ENCODE measurements at places on chromosomes 7 and 10.

DNA sequence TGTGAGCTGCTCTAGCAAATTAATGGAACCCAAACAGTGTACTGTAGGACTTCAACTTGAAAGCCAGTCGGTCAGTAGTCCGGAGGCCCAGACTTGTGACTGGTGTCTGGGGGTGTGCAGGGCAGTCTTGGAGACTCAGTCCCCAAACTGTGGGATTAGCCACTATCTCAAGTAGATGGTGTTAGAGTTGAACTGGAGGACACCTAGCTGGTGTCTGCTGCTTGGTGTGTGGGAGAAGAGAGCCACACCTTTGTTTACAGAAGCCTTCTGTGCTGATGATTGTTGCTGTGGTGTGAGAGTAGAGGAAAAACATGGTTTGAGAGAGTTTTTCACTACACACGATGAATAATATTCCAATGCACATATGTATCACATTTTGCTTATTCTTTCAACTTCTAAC is 47.4 kb downstream of the CUL2 start:
- no peak for DNase-seq

GRCh38 chr7:143269251-143269650 is 6.0 kb downstream of the GSTK1 start:
- DNase-seq, result no peak

GRCh38 chr10:71837098-71837827 is 13.8 kb downstream of the PSAP start:
- no peak for DNase-seq

GRCh38 chr7:26070290-26070689 is 81.7 kb upstream of the NFE2L3 start:
- no peak for DNase-seq

GRCh38 chr7:117041007-117041406 is 87.7 kb downstream of the ST7 start:
- no peak for DNase-seq

- no peak for DNase-seq
Observed at GRCh38 chr10:48214716-48215485, 59.6 kb downstream of the FRMPD2 start.

DNA sequence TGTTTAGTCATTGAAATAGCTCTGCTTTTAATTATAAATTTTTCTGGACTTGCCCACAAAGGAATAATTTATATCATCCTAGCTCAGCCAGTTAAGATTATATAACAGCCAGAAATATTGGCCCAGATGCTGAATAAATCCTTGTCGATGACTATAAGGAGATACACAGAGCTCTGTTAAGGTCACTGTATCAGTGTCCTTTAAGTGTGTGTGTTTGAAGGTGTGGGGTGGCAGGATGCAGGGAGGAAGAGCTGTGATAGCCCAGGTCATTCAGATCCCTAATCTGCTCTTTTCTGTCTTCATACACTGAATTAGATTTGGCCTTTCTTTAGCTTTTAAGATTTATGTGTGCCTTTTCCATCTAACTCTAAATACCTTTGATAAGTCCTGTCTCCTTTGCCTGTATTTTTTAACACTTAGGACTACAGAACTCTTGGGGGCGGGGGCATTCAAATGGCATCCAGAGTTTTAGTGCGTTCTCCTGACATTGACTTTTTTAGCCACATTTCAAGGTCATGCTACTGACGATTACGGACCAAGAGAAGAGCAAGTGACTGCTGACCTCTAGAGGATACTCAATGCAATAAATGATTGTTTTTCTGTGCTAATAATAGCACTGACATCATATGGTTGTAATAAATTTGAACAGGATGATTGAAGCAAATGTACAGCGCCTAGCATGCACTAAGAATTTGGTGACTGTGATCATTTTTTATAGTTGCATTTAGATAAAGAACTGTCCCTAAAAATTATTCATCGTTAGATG is 172.3 kb downstream of the CACNB2 start:
- DNase-seq, result peak; percentile 0

- DNase-seq, result no peak
Observed at GRCh38 chr7:137282043-137282442, 61.5 kb downstream of the PTN start.

DNA sequence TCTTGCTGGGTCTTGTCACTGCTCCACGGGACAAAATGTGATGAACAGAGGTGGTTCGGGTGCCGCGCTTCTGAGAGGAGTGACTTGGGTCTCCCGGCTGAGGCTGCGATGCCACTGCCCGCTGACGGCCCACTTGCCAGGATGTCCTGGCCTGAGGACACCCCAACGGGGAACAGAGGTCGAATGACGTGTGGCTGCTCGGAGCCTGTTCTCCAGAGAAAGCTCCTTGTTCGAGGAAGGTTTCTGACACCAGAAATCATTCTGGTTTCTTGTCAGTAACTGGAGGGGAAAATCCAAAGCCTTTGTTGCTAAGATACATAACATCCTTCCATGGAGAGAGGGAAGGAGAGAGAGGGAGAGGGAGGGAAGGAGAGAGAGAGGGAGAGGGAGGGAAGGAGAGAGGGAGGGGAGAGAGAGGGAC is 236.4 kb downstream of the WDR37 start:
- DNase-seq, result no peak

GRCh38 chr7:136391371-136391770 is 414.2 kb upstream of the MTPN start:
- no peak for DNase-seq

DNA sequence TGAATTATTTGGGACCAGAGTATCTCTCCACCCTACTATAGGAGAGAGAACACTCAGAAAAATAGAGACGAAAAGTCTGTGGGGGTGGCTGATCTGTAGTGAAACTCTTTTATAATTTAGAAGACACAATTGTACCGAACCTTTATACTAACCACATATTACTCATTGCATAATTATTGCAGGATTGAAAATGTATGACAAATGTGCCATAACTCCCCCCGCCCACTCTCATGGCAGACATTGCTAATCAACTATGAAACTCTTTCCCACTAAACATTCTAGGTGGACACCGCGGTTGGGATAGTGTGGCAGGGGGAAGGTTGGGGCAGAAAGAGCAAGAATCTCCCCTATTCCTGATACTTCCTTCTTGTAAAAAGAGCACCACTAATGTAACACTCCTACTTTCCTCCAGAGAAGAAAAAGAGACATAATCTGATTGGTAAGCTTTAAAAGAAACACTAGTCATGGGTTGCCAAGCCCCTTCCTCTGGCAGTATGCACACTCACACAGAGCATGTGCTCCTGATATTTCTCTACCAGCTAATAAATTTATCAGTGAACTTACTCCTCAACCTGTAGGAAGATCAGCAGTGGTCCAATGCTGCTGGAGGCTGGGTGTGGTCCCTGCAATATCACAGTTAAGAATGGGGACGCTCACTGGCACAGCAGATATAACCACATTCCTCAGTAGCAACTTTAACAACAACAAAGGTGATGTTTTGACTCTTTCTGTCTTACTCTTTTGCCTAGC is 18.7 kb upstream of the ARID5B start:
- DNase-seq, result no peak

GRCh38 chr10:126481181-126481580 is 92.9 kb upstream of the ADAM12 start:
- no peak for DNase-seq

DNA sequence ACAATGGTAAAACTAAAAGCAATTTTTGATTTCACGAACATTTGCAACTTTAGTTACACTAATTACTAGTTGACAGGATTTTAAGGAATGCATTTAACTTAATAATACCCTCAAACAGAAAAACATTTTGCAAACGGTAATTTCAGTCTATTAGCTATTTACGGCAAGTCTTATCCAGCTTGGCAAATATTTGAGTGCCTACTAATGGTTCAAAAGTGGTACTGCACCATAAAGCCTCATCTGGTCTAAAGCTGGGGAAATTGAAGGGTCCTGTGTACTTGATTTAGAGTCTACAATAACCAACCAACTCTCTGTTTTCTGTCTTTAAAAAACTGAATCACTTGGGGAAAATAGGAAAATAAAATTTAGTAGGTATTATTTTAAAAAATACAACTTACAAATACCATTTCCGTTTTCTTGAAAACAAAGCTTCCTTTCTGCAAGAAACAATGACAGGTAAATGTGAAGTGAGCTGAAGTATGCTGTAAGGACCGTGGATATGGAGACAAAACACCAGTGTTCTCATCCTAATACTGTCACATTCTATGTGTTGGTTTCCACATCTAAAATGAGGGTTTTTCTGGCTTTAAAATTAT is 142.3 kb downstream of the VPS50 start:
- DNase-seq, result no peak

GRCh38 chr7:82156168-82156567 is 287.4 kb downstream of the CACNA2D1 start:
- no peak for DNase-seq

DNA sequence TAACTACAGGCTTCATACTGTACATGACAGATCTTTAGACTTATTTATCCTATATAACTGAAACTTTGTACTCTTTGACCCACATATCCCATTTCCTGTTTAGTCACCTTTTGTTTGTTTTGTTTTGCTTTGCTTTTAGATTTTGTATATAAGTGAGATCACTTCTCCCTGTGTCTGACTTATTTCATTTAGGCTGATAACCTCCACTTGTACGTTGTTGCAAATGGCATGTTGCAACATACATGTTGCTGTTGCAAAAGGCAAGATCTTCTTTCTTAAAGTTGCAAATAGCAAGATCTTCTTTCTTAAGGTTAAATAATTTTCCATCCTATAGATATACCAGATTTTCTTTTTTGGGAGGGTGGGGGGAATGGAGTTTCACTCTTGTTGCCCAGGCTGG is 341.5 kb downstream of the OTUD1 start:
- no peak for DNase-seq

- no peak for DNase-seq
Observed at GRCh38 chr7:7789551-7789988, 71.2 kb upstream of the RPA3 start.

- DNase-seq, result peak; percentile 63
Observed at GRCh38 chr10:3468919-3469638, 296.5 kb upstream of the PITRM1 start.

DNA sequence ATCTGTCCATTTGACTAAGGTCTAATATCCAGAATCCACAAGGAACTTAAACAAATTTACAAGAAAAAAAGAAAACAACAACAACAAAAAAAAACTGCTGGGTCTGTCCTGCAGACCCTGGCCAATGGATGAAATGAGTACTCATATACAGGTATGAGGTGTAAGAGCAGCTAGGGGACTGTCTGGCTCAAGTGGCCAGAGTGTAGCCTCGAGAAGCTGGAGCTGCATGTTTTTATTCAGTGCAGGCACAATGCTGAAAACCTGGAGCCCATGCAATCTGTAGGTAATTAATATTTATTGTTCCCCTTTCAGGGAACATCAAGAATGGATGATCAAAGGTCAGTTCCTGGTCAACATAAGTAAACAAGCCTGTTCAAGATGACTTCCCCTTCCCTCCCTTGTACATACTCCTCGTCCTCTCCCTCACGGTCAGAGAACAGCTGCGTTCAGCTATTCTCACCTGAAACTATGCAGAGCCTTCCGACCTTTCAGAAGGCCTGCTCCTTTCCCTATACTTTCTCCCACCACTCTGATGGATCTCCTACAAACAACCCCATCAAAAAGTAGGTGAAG is 15.5 kb downstream of the CYP2C19 start:
- no peak for DNase-seq

- peak; percentile 64 for DNase-seq
Observed at GRCh38 chr10:92822060-92822634, 26.2 kb upstream of the EXOC6 start.

GRCh38 chr7:39353615-39354376 is 212.4 kb upstream of the YAE1 start:
- DNase-seq, result no peak

DNA sequence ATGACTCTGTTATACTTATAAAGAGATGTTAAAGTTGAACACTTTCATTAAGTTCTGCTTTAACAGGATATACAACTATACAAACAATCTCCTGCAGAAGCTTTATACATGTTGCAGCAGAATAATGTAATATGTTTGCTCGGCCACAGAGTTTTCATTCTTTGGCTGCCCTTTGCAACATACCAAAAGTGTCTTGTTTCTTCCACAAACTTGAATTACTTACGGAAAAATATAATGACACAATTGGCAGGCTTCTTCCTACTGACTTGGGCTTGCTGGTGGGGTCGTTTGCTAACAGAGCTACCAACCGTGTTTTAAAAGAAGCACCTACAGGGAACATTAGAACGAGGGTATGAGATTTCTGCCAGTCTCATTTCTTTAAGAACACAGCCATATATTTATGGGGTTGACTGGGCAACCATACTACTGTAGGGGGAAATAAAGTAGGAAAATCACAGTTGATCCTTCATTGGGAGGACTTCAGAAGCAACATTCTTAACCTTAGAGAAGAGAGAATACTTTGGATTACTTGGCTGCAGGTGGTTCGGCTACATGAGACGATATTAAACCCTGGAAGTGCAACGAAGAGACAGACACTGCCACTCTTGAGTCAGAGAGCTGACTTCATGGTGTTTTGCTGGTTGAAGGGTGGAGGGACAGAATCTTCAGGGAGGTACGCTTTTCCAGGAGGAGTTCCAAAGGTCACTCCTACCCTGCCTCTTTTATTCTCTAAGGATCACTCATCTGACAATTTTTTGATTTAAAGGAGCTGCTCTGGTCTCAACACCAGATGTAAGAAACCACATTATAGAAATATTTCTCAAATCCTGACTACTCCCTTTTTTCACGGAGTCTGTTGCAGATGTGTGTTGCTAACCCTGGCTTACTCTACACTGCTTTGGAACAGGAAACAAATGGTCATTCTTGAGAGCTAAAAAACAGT is 123.9 kb downstream of the SEMA3C start:
- DNase-seq, result no peak

- no peak for DNase-seq
Observed at GRCh38 chr10:124678557-124679240, 65.5 kb downstream of the FAM53B start.

- DNase-seq, result no peak
Observed at GRCh38 chr7:117986645-117987269, 113.5 kb upstream of the CTTNBP2 start.

- peak; percentile 41 for DNase-seq
Observed at GRCh38 chr7:36604806-36605205, 119.5 kb downstream of the AOAH start.

DNA sequence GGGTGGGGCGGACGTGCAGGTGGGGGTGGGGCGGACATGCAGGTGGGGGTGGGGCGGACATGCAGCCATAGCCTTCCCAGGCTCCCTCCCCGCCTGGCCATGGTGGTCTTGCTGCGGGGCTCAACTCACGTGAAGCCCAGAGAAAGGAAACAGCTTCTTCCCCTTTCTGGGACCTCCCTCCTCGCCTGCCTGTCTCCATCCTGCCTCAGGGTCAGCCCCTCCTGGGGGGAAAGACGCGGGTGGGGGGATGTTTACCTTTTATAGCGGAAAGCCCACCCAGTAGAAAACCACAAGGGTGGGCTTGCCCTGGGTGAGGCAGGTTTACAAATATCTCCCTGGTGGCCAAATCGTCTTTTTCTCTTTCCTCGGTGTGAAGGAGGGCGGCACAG is 520.0 kb downstream of the GLRX3 start:
- no peak for DNase-seq

- no peak for DNase-seq
Observed at GRCh38 chr10:28768227-28768626, 90.9 kb downstream of the BAMBI start.

- no peak for DNase-seq
Observed at GRCh38 chr10:54434782-54435181, 366.2 kb downstream of the PCDH15 start.

GRCh38 chr10:78224602-78225001 is 190.9 kb downstream of the RPS24 start:
- DNase-seq, result no peak

- DNase-seq, result no peak
Observed at GRCh38 chr10:79379512-79380124, 32.3 kb downstream of the PPIF start.
